Stimulated activated CD4-positive, alpha-beta T cell treated with anti-CD3 and anti-CD28 coated beads, Interleukin-12 subunit alpha, Interleukin-12 subunit beta, amount 100 ng/mL, for 48 hours (primary cell): ENCODE measurements at places on chromosomes 7 and 10.

DNA sequence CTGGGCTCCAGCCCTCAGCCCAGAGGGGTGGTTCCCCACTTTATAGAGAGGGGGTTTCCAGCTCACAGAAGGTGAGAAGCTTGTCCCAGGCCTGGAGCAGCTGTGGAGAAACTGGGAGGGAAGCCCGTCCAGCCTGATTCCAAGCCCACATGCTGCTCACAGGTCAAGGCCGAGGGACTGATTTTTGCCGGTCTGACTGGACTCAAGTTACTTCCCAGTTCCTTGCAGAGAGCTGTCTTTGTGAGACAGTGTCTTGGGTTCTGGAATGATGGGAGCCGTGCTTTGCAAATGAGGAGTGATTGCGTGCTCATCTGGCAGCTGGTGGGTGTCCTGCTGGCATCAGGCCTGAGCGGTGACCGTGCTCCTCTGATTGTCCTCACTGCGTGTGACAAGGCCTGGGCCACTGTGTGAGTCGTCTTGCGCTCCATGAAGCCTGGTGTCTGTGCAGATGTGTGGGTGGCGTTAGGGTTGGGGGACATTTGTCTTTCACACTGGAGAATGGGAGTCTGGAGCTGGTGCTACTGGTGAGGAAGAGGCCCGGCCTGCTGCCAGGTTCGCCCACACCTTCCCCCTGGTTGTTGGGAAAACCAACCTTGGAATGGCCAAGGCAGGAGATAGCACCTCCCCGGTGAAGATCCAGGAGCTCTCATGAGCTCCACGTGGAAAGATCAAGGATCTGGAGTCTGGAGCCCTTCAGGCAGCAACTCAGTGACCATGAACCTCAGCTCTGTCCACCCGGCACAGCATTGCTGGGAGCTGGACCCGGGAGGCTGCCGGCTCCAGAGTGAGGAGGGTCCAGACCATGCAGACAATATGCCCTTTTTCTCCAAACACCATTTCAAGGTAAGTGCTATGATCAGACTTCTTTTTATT is 129.6 kb downstream of the SMURF1 start:
- no peak for DNase-seq

DNA sequence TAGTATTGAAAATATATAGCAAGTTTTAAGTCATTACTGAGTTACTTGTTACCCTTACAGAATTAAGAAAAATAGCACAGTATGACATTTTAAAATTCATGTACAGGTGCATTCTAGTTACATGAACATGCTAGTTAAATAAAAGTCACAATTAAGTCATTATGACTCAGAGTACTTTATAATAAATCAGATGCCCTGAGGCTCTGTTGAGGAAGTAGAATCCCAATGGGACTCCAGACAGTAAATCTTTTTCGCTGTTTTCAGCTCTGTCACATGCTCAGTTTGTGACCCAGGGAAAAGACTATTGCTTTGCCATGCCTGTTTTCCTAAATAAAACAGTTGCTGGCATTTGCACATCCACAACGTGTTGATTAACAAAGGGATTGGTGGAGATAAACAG is 21.0 kb downstream of the NUDT13 start:
- no peak for DNase-seq

DNA sequence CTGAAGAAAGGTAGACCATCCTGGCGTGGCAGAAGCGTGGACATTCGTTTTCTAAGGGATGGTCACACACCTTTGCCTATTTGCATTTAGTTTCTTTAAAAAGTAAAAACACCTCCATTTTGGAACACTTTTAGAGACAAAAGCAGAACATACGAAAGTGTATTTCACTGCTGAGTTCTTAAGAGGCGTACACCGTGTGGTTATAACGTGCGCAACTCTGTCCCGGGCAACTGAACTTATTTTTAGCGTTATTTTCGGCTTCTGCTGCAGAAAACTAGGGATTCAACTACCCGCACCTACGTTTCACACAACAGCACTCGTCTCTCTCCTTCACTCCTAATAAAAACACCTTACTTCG is 557 bp upstream of the LSM8 start:
- DNase-seq = no peak

- no peak for DNase-seq
Observed at GRCh38 chr10:123147635-123148413, at the start of gene HMX2. TSS of gene HMX2 (plus strand) at chr10:123148136. CDS start at chr10:123148379, 243 bp downstream.

- no peak for DNase-seq
Observed at GRCh38 chr10:22669163-22669711, 45.1 kb downstream of the PIP4K2A start.
